Activated T-cell treated with anti-CD3 and anti-CD28 coated beads for 4 hours (primary cell): ENCODE measurements at places on chromosomes 6 and 20.

- DNase-seq = no peak
These were observed 291.4 kb downstream of the CENPW start for GRCh38 chr6:126631363-126631762.

DNA sequence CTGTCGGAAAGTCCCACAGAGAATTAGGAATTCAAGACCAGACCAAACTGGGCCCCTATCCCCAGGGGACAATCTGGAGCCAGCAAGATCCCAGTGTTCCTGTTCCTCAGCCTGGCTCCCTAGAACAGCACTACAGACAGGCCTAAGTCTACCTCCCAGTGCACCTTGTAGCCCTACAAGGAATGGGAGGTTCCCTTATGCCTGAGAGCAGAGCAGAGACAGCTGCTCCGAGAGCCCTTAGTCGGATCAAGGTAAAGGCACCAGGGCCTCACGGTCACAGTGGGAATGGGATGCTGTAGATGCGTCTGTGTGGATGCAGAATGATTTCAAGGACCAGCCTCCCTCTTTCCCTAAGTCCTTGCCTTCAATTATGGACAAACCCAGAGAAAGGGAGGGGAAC lies 204.5 kb upstream of the STXBP5 start:
- DNase-seq = no peak

DNA sequence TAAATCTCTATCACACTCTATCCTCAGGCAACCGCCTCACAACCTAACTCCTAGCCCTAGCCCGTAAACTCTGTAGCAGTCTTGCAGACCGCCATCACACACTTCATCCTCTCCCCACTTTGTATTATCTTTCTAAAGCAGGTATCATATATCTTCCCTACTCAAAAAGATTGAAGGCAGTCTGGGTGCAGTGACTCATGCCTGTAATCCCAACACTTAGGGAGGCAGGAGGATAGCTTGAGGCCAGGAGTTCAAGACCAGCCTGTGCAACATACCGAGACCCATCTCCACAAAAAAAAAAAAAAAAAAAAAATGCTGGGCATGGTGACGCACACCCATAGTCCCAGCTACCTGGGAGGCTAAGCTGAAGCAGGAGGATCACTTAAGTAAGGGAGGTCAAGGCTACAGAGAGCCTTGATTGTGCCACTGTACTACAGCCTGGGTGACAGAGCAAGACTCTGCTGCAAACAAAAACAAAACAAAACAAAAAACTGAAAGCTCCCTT lies 22.9 kb downstream of the RANBP9 start:
- DNase-seq = no peak

GRCh38 chr6:146305951-146306350 lies 237.7 kb upstream of the RAB32 start:
- no peak for DNase-seq

DNA sequence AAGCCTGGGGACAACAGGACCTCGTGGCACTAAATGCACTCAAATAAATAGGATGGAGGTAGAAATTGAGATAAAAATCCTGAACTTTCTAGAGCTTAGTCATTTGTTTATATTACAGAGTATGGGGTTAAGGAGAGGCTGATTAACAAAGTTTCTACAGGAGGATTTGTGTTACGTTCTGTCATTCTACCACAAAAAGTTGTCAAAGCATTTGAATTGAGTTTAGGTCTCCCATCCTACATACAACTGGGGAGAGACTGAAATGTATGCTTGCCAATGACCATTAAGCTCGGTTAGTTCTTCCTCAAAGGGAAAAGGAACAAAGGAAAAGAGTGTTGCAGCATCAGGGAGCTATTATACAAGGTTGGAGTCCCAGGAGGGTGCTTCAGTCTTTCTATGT lies 597.9 kb downstream of the COL12A1 start:
- no peak for DNase-seq

GRCh38 chr6:40164345-40164755 lies 230.1 kb upstream of the MOCS1 start:
- DNase-seq = no peak

GRCh38 chr6:53918854-53919510 lies 124.2 kb downstream of the LRRC1 start:
- no peak for DNase-seq

GRCh38 chr20:40635971-40636370 lies 53.1 kb downstream of the MAFB start:
- DNase-seq = no peak

GRCh38 chr20:56249244-56249955 lies 868 bp downstream of the MC3R start:
- DNase-seq = no peak

DNA sequence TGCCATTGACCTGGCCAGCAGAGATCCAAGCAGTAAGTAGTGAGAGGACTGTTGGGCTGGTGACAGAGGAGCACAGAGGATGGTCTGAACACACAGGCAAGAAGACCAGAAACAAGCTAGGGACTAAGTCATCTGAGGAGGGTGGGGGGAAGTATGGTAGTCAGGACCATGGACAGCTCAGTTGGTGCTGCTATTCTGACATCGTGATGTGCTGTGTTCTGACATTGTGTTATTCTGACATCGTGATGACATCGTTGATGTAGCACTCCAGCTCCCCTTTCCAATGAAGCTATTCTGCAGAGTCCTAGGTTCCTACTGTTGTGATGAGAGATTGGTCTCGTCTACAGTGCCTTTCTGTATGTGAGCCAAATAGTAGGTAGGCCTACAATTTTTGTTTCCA lies 28.7 kb downstream of the CFAP206 start:
- DNase-seq = peak; percentile 10

GRCh38 chr6:141607956-141608355 lies 524.8 kb upstream of the GJE1 start:
- no peak for DNase-seq

- no peak for DNase-seq
These were observed 173.4 kb downstream of the PTPRT start for GRCh38 chr20:43016257-43016656.

DNA sequence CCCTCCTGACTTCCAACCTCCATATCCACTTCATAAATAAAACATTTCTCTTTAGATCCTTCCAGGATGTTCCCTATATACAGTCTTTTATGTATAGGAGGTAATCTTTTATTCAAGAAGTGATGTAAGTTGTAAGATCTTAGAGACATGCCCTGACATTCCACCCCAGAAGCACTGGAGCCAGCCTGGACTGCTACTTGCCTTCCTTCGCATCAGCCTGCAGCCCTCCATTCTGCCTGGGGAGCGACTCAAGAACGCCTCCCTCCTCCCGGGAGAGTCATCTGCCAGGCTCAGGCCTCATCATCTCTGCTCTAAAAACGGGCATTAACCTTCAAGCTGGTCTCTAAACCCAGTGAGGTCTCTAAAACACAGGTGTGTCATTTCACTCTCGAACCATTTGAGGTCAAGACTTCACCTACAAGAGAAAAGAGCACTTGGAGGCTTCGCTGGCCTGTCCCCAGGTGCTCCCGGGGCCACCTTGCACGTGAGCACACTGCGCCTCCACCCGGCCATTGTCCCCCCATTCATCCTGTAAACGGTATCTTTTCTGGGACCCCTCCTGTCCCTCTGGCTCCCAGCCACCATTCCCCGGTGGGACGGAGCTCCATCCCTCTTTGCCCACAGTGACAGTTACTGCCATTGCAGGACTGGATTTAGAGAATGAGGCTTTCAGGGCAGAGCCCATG lies 107.5 kb upstream of the PDE10A start:
- DNase-seq = no peak

GRCh38 chr6:140485740-140486449 lies 1111.4 kb upstream of the CITED2 start:
- DNase-seq = no peak

DNA sequence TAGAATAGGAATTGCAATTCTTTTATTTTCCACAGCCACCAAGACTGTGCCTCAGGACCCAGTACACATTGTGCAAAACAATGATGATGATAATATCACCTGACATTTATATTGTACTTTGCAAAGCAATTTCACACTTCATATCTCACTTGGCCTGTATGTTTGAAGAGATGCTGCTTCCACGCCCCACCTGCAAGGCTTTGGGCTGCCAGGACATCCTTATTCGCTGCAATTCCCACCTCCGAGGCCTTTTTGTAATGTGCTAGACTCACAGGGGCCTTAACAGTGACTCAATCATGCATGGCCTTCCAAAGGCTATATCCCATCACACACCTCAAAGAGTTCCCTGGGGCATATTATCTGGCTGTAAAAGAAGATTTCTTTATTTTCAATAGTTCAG lies 200.9 kb downstream of the MYLK4 start:
- DNase-seq = no peak

DNA sequence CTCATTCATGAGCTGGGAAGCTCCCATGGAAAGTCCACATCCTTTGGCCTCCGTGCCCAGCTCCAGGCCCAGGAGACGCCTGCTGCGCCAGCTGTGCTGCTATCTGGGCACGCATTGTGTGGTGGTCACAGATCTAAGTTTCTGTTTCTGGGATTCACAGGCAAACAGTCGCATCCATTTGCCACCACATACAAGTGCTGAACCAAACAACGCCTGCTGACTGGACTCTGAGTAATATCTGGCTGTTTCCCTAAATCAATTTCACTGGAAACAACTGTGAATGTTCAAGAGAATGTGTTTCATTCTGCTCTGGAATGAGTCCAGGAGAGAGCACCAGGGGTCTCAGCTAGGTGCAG lies 45.5 kb downstream of the IRF4 start:
- DNase-seq = no peak

GRCh38 chr20:50038574-50038991 lies 55.8 kb downstream of the SNAI1 start:
- DNase-seq = no peak

- no peak for DNase-seq
These were observed 34.6 kb upstream of the NKX2-2 start for GRCh38 chr20:21548390-21549035.

DNA sequence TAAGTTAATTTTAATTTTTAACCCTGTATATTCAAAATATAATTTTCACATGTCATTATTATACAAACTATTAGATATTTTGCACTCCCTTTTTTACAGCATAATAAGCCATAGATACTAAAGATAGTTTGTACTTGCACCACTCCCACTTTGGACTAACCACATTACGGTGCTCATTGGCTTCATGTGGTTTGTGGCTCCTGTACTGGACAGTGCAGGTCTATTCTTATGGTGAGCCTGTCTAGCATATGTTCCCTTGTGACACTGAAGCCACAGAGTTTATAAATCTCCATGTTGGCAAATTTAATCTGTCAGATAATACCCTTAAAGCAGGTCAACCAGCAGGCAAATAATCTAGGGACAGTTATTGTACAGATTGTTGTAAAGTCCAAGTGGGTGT lies 354.4 kb upstream of the KCNQ5 start:
- DNase-seq = no peak

DNA sequence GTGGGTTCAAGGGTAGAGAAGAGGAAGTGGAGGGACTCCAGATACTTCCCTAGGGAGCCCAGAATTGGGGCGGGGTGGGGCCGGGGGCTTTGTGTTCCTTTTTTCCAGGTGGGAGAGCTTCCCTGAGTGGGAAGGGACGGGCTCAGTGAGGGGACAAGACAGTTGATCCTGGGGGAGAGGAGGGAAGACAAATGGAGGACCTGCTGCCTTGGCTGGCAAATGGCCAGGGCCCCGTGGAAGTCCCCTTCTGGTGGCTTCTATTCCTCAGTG lies 2.6 kb downstream of the CTSZ start:
- DNase-seq = peak; percentile 20

DNA sequence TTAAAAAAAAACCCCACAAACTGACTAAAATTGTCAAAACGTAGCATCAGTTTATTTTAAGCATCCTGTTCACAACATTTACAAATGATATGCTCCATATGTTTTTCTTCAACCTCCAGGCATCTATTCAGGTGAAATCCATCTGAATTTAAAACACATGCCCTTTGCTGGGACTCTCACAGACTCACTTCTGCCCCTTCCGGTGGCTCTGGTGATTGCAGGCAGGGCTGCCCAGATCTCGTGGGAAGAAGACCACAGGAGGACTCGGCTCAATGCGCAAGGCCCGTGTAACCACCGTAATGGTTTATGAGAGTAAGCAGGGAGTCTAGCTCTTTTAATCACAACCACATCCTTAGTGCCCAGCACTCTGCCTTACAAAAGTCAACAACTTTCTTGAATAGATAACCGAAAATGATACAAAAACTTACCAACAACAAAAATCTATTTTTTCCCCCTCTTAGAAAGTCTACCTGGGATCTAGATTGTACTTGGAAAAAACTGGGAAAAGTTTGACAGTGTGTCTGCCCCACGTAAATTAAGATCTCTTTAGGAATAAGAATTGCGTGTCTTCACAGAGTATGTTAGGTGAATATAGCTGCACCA lies 139.1 kb downstream of the KIF16B start:
- peak; percentile 17 for DNase-seq

GRCh38 chr6:167796192-167796981 lies 30.3 kb upstream of the AFDN start:
- DNase-seq = no peak

- no peak for DNase-seq
These were observed 1.7 kb upstream of the SIGLEC1 start for GRCh38 chr20:3714092-3714491.

- DNase-seq = no peak
These were observed 325.9 kb downstream of the PLCB1 start for GRCh38 chr20:8457978-8458377.
